Activated T-cell treated with anti-CD3 and anti-CD28 coated beads for 48 hours (primary cell): ENCODE measurements at places on chromosomes 13 and 19.
A peak's percentile ranks its signal among the peaks of the same experiment; 100 is the strongest.

DNA sequence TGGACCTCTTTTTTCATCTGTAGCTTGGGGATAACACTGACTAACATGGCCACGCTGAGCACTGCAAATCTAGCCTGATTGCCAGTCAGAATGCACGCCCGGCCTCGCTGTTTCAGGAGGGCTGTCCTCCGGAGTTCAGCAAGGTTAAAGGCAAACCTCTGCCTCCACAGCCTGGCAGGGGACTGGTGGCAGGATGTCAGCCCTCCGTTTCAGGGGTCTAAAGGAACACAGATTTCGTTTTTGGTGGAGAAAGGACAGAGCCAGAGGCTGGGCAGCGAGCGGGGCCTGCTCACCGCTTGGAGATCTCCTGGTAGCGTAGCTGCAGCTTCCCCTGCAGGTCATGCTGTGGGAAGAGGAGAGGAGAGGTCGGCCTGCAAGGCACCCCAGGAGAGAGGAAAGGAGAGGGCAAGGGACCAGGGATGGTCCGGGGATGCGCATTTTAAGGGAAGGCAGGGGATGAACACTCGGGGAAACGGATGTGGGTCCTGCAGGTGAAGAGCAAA is 560 bp downstream of the NDUFA7 start:
- DNase-seq = no peak

- DNase-seq = no peak
Observed at GRCh38 chr13:68264692-68265091, 1034.6 kb upstream of the PCDH9 start.

- no peak for DNase-seq
Observed at GRCh38 chr13:46656786-46657185, 103.8 kb downstream of the LRCH1 start.

DNA sequence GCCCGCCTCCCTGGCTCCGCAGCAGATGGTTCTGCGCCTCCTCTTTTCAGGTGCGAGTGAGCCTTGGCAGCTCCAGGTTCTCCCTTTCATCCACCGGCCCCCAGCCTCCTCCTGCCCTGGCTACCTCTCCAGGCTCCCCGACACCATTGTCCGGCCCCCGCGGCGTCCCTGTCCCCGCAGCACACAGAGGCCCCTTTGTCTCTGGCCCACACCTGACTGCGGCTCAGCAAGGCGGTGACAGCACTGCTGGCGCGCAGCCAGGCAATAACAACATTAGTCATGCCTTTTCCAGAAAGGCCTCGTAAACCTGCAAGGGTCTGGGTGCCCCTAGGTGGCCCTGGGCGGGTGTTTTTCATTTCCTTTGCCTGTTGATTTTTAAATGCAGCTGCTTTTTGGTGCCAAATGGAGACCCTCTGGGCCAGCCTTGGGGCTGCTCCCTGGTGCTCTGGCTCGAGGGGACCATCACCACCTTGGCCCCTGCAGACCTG is 73.2 kb upstream of the MEDAG start:
- DNase-seq = peak; percentile 59

DNA sequence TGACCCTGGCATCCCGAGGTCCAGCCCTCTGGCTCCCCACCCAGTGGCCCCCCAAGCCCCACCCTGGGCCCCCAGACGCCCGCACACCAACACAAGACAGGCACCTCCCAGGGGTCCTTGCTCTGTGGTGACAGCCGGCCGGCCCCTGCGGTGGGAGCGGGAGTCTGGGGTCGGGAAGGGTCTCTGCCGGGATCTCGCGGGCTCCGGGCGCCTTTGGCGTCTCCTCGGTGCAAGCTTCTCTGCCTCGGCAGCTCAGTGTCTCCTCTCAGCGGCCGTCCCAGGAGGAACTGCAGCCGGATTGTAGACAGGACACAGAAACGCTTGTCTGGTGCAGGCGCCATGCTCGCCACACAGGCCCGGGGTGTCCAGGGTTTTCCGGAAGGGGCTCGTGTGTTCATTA is 43.7 kb downstream of the TMEM255B start:
- DNase-seq = no peak

DNA sequence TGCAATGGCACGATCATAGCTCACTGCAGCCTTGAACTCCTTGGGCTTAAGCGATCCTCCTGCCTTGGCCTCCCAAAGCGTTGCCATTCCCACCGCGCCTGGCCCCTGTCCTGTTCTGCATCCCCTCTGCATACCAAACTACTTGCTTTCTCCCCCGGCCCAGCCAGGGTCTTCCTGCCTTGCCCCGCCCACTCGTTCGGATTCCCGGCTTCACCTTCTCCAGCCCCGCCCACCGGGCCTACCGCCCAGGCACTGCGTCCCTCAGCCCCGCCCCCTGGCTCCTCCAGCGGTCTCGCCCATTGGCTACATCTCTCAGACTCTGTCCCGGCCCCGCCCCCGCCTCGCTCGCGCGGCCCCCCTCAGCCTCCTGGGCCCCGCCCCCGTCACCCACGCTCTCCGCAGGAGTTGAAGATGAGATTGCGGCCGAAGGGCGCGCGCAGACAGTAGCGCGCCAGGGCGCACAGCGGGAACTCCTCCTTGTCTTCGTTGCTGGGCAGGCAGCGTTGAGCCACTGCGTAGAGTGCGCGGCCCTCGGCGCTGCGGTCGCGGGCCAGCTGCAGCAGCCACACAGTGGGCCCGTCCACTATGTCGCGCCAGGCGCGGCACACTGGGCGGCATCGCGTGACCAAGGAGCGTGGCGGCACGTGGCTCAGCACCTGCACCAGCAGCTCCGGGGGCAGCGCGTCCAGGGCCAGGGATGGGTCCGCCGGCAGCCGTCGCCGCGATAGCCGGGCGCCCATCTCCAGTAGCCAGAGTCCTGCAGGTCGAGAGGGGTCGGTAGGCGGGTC is 19.0 kb downstream of the MRPS12 start:
- DNase-seq = peak; percentile 87

DNA sequence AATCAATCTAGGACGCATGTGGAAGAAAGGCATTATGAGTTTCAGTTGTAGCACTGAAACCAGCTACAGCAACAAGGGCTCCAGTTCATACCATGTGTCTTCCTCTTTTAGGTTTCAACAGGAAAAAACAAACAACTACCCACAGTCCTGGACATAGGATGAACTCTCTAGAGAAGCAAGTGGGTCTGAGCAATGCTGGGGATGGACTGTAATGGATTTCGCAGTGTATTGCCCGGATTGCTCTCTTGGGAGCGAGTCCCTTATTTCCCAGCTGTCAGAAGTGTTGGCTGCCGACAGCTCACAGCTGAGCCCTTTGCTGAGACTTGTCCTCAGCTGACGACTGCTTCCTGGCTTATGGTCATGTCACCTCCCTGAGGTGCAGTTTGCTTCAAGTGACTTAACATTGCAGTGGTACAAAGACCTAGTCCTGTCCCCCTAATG is 12.1 kb upstream of the MYCBP2 start:
- no peak for DNase-seq

- DNase-seq = no peak
Observed at GRCh38 chr19:17454576-17455071, 6.1 kb downstream of the NXNL1 start.
